HCT116 (cell line): ENCODE measurements at places on chromosomes 2 and 18.

DNA sequence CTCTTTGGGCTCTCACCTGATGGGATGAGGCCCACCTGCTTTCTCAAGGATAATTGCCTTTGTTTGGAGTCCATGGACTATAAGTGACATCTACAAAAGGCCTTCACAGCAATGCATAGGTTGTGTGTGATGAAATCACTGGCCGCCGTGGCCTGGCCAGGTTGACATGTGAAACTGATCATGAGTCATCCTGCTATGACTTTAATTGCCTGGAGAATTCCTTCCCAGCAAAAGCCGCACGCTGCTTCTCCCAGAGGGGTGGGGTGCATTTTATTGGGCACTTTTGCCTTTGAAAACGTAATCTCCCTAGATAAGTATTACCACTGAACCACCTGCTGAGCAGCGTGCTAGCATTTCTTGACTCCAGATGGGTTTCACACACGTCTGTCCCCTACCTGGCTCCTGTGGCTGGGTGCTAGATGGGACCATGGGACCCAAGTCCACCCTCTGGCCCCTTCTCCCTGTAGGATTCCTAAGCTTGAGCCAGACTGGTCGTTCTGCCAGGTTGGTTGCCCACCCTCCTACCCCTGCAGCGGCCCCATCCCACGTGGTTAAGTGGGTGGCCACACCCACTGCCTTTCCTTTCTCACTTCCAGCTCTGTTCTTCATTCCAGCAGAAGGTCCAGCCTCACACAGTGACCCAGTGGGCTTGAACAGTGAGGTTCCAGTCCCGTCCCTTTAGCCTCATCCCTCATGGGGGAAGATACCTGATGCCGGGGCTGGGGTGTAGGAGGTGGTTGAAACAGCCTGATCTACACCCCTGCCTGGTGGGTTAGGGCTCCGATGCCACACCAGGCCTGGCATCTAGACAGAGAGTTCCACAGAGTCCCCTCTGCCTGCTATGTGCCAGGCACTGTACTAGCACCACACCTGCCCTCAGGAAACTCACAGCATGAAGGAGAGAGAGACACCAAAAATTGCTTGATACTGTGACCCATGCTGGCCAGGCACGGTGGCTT, 89.6 kb downstream of the GBX2 start:
- H3K4me1 ChIP-seq, result peaks cover 17% of the 10 kb centered on the region
- peak; percentile 86 for DNase-seq
- no peaks in the 10 kb centered on the region for H3K36me3 ChIP-seq
- no peak overlapping the region for H3K4me3 ChIP-seq
- H3K27me3 ChIP-seq, result no peaks in the 10 kb centered on the region

GRCh38 chr2:9092383-9093282, 89.1 kb upstream of the MBOAT2 start:
- H3K4me3 ChIP-seq, result no peak overlapping the region
- H3K36me3 ChIP-seq, result no peaks in the 10 kb centered on the region
- no peak for DNase-seq
- no peaks in the 10 kb centered on the region; the same call in 1 of the 2 replicates for H3K4me1 ChIP-seq
- H3K27me3 ChIP-seq, result no peaks in the 10 kb centered on the region
- no peak overlapping the region for H3K27ac ChIP-seq

DNA sequence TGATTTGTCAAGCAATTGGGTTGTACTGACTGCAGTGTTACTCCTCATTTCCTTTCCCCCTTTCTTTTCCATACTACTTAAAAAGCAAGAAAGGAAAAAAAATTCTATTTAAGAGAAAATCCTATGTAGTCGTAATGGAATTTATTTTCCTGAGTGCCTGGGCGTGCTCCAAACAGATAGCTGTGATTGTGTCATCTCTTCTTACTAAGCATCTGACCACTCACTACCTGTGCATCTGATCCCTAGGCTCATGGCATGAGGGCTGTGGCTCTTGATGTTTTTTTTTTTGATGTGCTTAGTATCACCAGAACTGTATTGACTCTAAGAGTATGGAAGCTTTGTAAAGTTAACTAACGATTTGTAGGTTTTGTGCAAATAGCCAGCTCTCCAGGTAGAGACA, 19.0 kb downstream of the CRIM1 start:
- H3K4me3 ChIP-seq, result no peak overlapping the region
- H3K4me1 ChIP-seq, result peaks cover 85% of the 10 kb centered on the region
- no peaks in the 10 kb centered on the region for H3K27me3 ChIP-seq

- no peak overlapping the region for H3K4me3 ChIP-seq
- no peak for DNase-seq
- no peaks in the 10 kb centered on the region for H3K36me3 ChIP-seq
- no peaks in the 10 kb centered on the region for H3K27me3 ChIP-seq
These were observed 17.3 kb downstream of the ADRA2B start for GRCh38 chr2:96098900-96099590.

DNA sequence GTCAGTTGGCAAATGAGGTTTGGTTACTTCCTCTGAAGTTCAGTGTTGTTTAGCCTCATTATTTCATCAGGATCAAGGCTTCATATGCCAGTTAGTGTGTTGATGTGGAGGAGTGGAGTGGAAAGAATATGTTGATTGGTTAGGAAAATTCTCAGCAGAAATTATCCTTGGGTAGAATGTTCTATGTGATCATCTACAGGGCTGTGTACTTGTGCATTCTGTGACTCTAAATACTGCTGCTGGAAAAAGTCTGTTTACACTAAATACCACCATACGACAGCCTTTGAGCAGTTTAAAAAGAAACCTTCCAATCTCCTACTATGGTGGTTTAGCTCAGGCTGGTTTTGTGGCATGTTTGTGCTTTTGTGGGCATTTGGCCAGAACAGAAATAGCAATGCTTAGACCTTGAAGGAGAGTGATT, 25.8 kb downstream of the CAB39 start:
- no peaks in the 10 kb centered on the region for H3K27me3 ChIP-seq
- DNase-seq, result no peak
- no peaks in the 10 kb centered on the region for H3K36me3 ChIP-seq
- H3K4me1 ChIP-seq, result peaks cover 20% of the 10 kb centered on the region; the same call in 1 of the 2 replicates
- no peak overlapping the region for H3K4me3 ChIP-seq
